ENCODE measurements at places on chromosomes 1 and 21.

DNA sequence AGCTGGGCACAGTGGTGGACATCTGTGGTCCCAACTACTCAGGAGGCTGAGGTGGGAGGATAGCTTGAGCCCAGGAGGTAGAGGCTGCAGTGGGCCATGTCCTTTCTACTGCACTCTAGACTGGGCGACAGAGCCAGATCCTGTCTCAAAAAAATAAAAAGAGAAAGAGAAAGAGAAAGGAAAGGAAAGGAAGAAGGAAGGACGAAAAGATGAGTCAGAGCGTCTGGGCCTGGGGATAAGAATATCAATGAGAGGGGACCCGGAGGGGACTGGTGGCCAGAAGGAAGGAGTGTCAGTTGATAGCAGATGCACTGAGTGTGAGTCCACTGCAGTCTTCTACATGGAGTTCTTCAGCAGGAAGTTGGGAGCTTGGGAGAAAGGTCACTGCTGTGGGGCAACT, 75.6 kb downstream of the SYT6 start:
- no peak for DNase-seq

- DNase-seq, result no peak
Observed at GRCh38 chr21:41961753-41962152, 7.9 kb upstream of the C2CD2 start.

DNA sequence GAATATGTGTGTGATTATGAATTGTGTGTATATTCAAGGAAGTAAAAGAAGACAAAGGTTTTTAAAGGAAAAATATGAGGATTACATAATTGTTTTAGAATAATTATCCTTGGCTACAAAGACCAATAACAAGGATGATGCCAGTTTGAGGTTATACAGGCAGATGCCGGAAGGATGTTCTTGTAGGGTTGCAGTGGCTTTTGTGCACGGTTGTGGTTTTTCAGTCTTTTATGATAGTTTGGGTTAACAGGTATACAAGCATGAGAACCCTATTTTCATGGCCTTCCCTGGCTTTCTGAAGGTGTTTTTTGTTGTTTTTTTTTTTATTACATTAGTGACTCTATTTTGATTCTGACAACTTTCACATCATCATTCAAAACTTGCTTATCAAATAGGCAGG, 4.9 kb downstream of the CR2 start:
- no peak for DNase-seq

DNA sequence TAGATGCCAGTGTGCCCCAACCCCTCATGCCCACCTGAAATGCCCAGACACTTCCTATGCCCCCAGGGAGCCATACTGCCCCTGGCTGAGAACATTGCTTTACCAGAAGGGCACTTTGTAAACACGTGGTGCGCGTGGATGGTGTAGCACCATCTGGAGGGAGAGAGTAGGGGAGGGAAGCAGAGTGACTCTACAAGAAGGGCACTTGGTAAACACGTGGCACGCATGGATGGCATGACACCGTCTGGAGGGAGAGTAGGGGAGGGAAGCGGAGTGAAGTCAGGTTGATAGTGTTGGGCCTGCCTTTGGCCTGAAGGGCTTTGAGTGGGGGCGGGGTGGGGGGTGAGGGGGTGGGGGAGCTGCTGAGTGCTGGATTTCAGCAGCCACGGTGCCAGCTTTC, 324.0 kb upstream of the VAMP3 start:
- DNase-seq, result no peak

- DNase-seq, result no peak
Observed at GRCh38 chr1:15605398-15606383, 11.6 kb upstream of the DDI2 start.

GRCh38 chr1:218345673-218346390, 696 bp downstream of the TGFB2 start:
- DNase-seq, result peak; percentile 44

DNA sequence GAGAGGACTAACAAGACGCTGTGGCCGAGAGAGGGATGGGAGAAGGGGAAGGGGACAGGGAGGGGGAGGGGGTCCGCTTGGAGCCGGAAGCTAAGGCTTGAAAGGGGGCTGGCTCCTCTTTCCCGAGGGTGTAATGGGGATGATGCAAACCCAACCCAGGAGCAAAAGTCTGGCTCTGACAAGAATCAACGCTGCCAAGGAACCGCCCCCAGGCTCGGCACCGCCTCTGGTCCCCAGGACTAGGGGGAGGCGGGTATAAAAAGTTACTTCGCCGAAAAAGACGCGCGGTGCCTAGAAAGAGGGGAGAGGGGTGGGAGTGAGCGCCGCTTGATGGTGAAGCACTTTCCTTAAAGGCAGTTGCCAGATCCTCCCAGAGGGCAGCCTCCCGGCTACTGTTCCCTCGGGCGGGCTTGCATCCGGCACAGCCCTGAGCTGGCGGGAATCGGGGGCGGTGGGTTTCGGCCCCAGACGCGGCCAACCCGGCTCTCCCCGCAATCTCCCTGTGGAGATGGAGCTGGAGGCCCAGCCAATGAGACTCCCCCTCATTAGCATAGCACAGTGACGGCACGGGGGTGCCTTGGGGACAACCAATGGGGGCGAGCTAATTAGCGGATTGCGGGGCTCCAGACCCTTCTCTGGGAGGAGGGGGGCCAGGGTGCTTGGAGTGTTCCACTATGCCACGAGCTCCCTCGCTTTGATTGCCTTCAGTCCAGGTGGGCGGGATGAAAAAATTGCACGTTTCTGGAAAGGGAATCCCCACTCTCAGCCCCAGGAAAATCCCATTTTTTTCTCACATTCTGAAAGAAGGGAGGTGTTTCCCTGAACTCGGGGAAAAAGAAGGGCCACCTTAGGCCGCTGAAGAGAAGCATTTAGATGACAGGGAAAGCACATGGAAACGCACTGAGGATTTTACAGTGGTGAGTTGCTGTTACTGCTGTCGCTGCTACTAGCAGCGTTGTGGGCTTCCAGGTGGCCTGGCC, at the start of gene KCNT2:
KCNT2 (minus strand) TSS at position 51 of the 980 bp plus-strand sequence. CDS start 131 bp downstream, outside the sequence.
- DNase-seq, result peak; percentile 45

GRCh38 chr1:162903246-162903645, 42.3 kb upstream of the CCDC190 start:
- no peak for DNase-seq

DNA sequence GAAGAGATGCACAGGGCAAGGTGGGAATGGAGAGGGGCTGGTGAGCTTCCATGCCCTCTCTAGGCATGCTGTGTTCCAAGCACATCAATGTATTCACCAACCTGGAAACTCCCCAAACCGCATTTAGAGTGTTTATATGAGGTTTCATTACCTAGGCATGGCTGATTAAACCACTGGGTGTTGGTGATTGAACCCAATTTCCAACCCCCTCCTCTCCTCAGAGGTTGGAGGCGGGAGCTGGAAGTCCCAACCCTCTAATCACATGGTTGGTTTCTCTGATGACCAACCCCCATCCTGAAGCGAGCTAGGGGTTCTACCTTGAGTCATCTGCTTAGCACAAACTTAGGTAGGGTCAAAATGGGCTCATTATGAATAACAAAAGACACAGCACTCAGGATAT, 3.0 kb upstream of the PPIE start:
- peak; percentile 57 for DNase-seq

All from renal cortical epithelial cell (primary cell).